ENCODE measurements at places on chromosomes 11 and 22.

- no peak for DNase-seq
Observed at GRCh38 chr22:22691055-22691454, 46.6 kb downstream of the GGTLC2 start.

DNA sequence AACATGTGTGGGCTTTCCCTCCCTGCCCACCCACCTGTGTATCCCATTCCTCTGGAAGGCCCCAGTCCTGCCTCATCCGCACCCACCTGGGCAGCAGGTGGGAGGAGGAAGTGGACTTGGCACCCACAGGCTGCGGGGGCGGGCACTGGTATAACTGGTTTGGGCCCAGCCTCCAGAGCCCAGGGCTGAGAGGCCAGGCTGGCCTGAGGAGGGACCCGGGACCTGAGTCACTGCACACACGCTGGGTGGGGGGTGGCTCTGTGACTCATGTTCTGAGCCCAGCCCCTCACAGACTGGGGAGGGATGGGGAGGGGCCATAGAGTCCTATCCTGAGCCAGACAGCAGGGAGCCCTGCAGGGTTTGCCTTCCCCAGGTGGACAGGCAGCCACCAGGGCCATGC lies 16.7 kb downstream of the PHLDA2 start:
- DNase-seq: no peak

GRCh38 chr11:43282607-43283440 lies 29.0 kb upstream of the API5 start:
- no peak for DNase-seq

GRCh38 chr22:22161924-22162851 lies 82.4 kb upstream of the VPREB1 start:
- no peak for DNase-seq

GRCh38 chr22:27614006-27614649 lies 187.4 kb downstream of the MN1 start:
- no peak for DNase-seq

DNA sequence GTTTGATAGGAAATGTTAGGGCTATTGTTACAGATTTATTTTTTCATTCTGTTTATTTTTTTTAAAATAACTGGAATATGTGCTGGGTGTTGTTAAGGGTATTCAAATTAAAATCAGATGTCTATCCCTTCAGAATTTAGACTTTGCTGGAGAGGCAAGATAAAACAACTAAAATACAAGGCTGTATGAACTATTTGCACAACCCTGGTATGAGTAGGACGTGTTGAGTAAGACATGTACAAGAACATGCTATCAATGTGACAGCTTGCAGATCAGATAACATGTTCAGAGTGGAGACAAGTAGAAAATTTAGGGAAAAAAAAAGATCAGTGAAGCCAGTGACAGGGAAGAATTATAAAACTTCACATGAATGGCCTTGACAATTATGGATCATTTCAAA lies 853.5 kb downstream of the METTL15 start:
- DNase-seq: no peak

DNA sequence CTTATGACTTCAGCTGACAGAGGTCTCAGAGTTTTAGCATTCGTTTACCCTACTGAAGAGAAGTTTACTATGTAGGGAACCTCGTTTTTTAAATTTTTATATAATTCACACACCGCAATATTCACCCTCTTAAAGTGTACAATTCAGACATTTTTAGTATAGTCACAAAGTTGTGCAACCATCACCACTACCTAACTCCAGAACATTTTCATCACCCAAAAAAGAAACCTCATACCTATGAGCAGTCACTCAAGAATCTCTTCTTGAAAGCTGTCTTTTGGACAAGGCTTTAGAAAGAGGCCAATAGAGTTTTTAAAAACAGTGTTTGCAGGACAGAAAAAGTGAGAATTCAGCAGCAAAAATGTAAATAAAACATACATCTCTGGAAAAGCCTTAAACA lies 39.5 kb upstream of the CLNS1A start:
- DNase-seq: no peak

GRCh38 chr11:120344302-120345004 lies 8.2 kb downstream of the ARHGEF12 start:
- DNase-seq: no peak

GRCh38 chr11:103997082-103997481 lies 39.4 kb upstream of the DDI1 start:
- no peak for DNase-seq

DNA sequence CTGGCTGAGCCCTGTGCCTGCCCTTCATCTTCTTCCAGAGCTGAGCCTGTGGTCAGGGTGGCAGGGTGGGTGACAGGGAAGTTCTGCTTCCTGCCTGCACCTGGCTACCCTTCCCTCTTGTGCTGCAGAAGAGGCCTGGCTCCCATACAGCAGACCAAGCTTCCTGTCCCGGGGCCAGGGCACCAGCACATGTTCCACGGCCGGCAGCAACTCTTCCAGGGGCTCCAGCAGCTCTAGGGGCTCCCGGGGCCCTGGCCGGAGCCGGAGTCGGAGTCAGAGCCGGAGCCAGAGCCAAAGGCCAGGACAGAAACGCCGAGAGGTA lies 15.0 kb downstream of the ROBO3 start:
- DNase-seq: no peak

DNA sequence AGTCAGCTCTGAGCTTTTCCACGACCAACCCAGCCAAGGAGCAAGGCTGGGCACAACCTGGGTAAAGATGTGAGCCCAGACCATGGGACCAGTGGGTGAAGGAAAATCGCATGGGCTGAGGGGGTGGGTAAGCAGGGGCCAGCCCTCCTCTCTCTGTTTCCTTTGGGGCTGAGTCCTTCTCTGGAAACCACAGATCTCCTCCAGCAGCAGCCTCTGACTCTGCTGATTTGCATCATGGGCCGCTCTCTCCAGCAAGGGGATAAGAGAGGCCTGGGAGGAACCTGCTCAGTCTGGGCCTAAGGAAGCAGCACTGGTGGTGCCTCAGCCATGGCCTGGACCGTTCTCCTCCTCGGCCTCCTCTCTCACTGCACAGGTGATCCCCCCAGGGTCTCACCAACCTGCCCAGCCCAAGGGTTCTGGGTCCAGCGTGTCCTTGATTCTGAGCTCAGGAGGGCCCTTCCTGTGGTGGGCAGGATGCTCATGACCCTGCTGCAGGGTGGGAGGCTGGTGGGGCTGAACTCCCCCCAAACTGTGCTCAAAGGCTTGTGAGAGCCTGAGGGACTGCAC lies 67.8 kb downstream of the GGTLC2 start:
- DNase-seq: no peak

GRCh38 chr22:44200855-44201550 lies 20.3 kb downstream of the PARVG start:
- no peak for DNase-seq

GRCh38 chr22:35547987-35548721 lies 7.5 kb downstream of the RASD2 start:
- no peak for DNase-seq

- no peak for DNase-seq
Observed at GRCh38 chr22:32661296-32661695, 140.2 kb upstream of the TIMP3 start.

DNA sequence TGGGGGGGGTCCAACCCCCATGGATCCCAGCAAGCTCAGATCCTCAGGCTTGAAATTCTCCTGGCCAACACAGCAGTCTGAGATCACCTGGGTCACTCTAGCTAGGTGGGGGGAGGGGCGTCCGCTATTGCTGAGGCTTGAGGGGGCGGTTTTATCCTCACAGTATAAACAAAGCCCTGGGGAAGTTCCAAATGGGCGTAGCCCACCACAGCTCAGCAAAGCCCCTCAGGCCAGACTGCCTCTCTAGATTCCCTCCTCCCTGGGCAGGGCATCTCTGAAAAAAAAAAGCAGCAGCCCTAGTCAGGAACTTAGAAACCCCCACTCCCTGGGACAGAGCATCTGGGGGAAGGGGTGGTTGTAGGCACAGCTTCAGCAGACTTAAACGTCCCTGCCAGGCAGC lies 16.7 kb downstream of the TRPC6 start:
- no peak for DNase-seq

DNA sequence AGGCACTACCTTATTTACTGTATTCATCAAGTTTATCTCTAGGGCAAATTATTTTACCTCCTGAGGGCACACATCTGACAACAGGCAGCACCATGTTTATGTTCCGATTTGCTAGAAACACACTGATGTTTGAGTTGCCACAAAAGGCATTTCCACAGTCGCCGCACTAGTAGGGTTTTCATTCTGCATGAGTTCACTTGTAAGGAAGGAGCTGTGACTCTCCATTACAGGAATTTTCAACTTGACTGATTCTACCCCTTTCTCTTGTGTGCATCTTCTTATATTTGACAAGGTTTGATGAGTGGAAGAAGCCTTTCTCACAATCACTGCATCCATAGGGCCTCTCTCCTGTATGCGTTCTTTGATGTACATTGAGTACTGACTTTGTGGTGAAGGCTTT lies 455.9 kb upstream of the CNTN5 start:
- DNase-seq: no peak

DNA sequence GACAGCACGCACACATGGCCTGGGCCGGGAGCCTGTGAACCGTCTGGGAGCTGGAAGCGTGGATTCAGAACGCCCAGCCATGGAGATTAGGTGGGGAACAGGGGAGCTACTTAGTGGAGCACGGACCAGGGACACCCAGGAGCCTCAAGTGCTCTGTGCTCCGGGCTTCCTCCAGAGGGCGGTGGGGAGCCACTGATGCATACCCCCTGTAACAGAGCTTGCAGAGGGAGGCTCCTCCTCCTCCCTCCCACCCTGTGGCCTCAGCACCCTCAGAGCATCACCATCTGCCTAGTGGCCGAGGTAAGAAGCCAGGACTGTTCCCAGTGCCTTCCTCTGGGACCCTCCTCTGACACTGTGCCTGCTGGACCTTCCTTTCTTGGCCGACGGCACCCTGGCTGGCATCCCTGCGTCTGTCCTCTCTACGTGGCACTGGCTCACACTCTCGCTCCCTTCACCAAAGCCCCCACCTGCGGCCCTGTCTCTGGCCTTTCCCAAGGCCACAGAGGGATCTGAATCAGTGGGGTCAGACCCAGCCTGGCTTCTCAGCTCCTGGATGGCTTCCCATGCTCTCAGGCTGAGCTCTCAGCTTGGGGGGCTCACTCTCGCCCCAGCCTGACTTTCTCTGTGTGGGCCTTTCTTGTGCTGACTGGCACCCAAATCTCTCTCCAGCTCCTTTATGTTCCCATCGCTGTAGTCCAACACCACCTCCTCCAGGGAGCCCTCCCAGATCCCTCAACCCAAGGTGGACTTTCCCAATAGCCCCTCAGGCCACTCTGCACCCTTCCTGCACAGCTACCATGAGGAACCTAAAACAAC lies 780.9 kb downstream of the BRD1 start:
- DNase-seq: peak; percentile 84
